ENCODE measurements at places on chromosomes 6 and 20.

DNA sequence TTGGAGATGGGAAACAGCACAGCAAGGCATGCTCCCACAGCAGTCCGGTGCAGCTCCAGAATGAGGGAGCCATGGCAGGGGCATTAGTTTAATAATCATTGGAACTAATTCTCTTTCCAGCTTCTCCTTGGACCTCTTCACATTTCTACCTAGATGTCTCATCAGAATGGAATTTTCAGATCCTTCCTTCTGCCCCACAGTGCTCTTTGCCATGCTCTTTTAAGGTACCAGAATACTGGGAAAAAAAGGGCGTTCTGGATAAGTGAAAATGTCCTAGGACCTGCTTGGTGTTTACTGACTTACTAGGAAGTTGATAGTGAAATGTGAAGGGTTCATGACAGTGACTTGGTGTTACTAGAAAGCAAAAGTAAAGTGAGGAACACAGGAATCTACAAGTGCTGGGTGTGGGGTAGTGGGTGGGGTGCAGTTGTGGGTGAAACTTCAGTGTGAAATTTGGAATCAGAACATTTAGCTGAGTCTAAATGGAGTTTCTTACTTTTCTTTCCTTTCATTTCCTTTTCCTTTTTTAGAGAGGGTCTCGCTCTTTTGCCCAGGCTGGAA lies 207.1 kb downstream of the ARID1B start:
- no peak for DNase-seq

- DNase-seq = peak; percentile 51
These were observed 12.2 kb downstream of the NCOA7 start for GRCh38 chr6:125802943-125803377.

- DNase-seq = no peak
These were observed 9.7 kb downstream of the TNFRSF21 start for GRCh38 chr6:47299965-47300364.

DNA sequence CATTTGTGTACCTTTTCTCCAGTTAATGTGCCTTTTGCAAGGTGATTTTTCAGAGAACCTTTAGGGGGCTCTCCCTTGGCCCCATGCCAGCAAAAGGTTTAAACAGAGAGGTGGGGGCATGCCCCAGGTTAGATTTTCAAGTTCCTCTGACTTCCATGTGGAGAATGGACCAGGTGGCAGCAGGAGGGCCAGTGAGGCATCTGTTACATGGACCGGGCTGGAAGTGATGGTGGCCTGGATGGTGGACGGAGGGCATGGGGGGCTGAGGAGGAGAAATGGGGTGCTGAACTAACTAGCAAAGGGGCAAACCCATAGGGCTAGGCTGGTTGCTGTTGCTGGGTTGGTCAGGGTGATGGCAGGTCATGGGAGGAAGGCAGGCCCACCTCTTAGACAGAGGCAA lies 20.7 kb upstream of the BPI start:
- DNase-seq = no peak

- DNase-seq = no peak
These were observed 9.3 kb upstream of the EEF1A2 start for GRCh38 chr20:63508072-63508768.

GRCh38 chr6:3825851-3826581 lies 23.2 kb upstream of the FAM50B start:
- DNase-seq = peak; percentile 94
